Mononuclear cell (primary cell): ENCODE measurements at places on chromosomes 4 and X. TPM values are rescaled to one million over a fixed set of nuclear protein-coding genes. Genes with fewer than 3 reads are reported as not detected.

Gene SLITRK4
- total RNA-seq, result 1.5 TPM

Gene PNMA5
- total RNA-seq, result not detected

Gene WNK3
- 0.42 TPM for total RNA-seq

Gene AFM
- total RNA-seq, result not detected

Gene CAMK2D
- total RNA-seq, result 58.6 TPM

Gene PLAC8
- total RNA-seq, result 354 TPM

Gene PGK1
- total RNA-seq, result 217 TPM

Gene P2RY10
- total RNA-seq, result 140 TPM

Gene ALAS2
- 2.4 TPM for total RNA-seq

Gene ATP7A
- 19.1 TPM for total RNA-seq

Gene C4orf54
- total RNA-seq, result not detected

Gene BMX
- total RNA-seq, result 0.10 TPM

Gene HUWE1
- total RNA-seq, result 72.2 TPM
